Activated naive CD4-positive, alpha-beta T cell treated with anti-CD3 and anti-CD28 coated beads, Interleukin-2, amount 50 U/mL, for 72 hours (primary cell): ENCODE measurements at places on chromosomes 7 and 10. TPM values are rescaled to one million over a fixed set of nuclear protein-coding genes. Genes with fewer than 3 reads are reported as not detected.

NRCAM gene
- 0.80 TPM for total RNA-seq

RELN gene
- total RNA-seq, result not detected

RPEL1 gene
- not detected for total RNA-seq

GRCh38 chr7:80679921-80680907 is 41.8 kb downstream of the CD36 start:
- no peak for DNase-seq

DNA sequence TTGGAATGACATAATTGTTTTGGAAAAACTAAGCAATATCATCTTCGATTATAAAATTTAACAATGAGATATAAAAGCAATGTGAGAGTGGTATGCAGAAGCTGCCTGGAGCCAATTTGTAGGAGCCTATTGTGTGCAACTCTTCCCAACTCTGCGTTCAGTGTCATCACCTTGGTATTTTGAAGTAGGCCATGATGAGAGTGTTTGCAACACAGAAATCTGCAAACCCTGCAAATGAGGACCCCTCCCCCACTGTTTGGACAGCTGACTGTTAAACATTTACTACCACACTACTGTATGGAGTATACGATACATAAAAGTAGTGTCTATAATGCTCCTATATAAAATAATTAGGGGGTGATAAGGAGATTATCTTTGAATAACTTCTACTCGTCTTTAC is 531.3 kb downstream of the ATRNL1 start:
- DNase-seq, result no peak

- DNase-seq, result no peak
Measured at GRCh38 chr7:78493401-78493800, 694.8 kb downstream of the PHTF2 start.

DNA sequence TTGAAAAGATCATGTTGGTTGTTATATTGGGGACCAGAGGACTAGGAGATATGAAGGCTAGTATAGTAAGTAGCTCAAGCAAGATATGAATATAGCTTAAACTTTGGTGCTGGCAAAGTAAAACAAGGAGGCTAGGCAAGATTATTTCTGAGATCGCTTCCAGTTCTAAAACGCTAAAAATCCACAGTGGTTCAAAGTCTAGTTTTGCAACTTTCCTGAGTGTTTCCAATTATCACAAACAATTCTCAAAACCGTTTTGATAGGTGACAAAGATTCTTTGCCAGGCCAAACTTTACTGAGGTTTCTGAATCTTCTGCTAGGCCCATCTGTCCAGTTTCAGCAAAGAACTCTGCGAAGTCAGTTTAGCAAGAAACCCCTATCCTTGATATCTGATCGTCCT is 35.3 kb downstream of the PDZD8 start:
- DNase-seq, result no peak

DNA sequence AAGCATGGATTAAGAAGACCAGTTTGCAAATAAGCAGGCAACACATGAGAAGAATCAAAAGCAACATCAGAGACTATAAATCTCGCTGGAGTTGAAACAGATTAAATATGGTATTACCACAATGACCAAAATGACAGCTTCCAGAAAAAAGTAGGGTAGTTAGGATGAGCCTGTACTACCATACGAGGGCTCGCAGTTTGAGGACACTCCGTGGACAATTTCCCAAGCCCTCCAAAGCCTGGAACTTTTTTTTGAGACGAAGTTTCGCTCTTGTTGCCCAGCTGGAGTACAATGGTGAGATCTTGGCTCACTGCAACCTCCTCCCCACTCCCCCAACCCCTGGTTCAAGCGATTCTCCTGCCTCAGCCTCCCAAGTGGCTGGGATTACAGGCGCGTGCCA is 1.0 kb downstream of the LRRC17 start:
- no peak for DNase-seq

DNA sequence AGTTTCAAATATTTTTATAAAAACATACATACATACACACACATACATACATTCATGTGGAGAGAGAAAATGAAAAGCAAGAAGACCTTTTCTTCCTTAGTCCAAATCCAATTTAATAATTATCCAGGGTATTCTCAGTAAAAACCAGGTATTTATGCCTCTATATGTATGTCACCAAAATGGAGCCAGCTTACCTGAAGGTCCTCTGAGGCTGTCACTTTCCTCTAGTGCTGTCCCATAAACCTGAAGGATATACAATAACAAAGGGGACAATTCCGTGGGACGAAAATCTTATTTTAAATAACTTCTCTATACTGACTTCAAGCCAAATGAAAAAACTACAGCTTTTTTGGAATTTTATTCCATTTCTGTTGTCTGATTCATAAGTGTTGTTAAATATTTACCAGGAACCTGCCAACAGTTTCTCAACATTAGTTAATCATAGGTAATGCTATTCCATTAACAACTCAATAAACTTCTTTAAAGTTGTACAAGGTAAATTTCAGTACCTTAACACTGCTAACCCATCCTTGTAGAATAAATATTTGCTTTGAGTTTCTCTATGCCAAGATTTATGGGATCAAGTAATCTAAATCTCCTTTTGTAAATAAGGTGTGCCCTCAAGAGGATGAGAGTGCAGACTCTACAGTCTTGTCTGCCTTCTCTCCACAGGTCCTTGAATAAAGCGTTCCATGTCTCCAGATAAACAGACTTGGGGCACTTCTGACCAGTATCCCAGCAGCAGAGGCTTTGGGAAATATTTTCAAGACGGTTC is 260.3 kb downstream of the AHR start:
- no peak for DNase-seq

GRCh38 chr7:128125816-128126215 is 94.6 kb upstream of the LRRC4 start:
- no peak for DNase-seq

DNA sequence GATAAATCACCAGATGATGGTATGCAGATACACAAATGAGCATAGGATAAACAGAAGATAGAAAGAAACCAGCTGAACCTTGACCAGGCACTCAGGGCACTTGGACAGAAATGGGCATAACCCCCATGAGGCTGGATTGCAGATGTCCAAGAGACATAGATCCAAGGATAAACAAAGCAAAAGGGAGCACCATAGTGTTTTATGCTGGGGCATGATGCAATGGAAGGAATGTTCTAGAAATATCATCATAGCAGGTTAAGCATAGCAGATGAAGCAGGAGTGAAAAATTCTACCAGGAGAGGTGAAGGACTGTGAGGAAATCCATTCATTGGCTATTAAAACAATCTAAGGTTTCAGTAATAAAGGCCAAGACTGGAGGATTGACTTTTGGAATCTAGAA is 70.5 kb upstream of the TES start:
- DNase-seq, result no peak

- no peak for DNase-seq
Measured at GRCh38 chr7:157977717-157978496, 609.7 kb downstream of the PTPRN2 start.

GRCh38 chr7:5850944-5851343 is 29.7 kb upstream of the OCM start:
- no peak for DNase-seq
